ENCODE measurements at places on chromosomes 2 and 18. TPM values are rescaled to one million over a fixed set of nuclear protein-coding genes. Genes with fewer than 3 reads are reported as not detected.

Gene RESP18
- not detected for total RNA-seq

Gene SLC5A6
- 25.9 TPM for total RNA-seq

Gene GNAL
- total RNA-seq, result 1.6 TPM

Gene NEURL3
- total RNA-seq, result not detected

Gene MAPRE2
- total RNA-seq, result 7.7 TPM

Gene RAB27B
- 73.5 TPM for total RNA-seq

Gene MPP4
- not detected for total RNA-seq

Gene C2orf78
- total RNA-seq, result not detected

Gene SP5
- total RNA-seq, result not detected

Gene LRRC30
- not detected for total RNA-seq

Gene MRO
- not detected for total RNA-seq

Gene TPGS2
- total RNA-seq, result 40.9 TPM

Gene DLX2
- 1.9 TPM for total RNA-seq

Gene DSC1
- total RNA-seq, result not detected

Gene YES1
- 81.7 TPM for total RNA-seq

Gene GCKR
- not detected for total RNA-seq

Gene IL36B
- total RNA-seq, result not detected

Gene FAM168B
- 159 TPM for total RNA-seq

Gene DQX1
- 4.3 TPM for total RNA-seq

Gene FAM161A
- 2.3 TPM for total RNA-seq

Gene MROH2A
- total RNA-seq, result not detected

Gene OTOF
- not detected for total RNA-seq

Gene SERPINB7
- 2.6 TPM for total RNA-seq

Gene MTLN
- total RNA-seq, result 54.2 TPM

Gene UGT1A3
- not detected for total RNA-seq

Gene CNRIP1
- 2.4 TPM for total RNA-seq

Gene RTTN
- 55.8 TPM for total RNA-seq

Gene LOXHD1
- not detected for total RNA-seq

Gene GORASP2
- 140 TPM for total RNA-seq

Gene ADD2
- total RNA-seq, result 0.23 TPM

Gene CCDC142
- 10.1 TPM for total RNA-seq

Gene CCDC74B
- 0.61 TPM for total RNA-seq

Gene MC2R
- total RNA-seq, result not detected
